ENCODE measurements at places on chromosomes 3 and 15. TPM values are rescaled to one million over a fixed set of nuclear protein-coding genes. Genes with fewer than 3 reads are reported as not detected.

The CACNA2D3 gene
- 42.4 TPM for polyA plus RNA-seq

The ARPIN gene
- polyA plus RNA-seq = 10.1 TPM

The KCNMB3 gene
- polyA plus RNA-seq = 1.9 TPM

The GASK1A gene
- 1.5 TPM for polyA plus RNA-seq

The CFAP100 gene
- polyA plus RNA-seq = not detected

The DAPK2 gene
- polyA plus RNA-seq = 48.8 TPM

DNA sequence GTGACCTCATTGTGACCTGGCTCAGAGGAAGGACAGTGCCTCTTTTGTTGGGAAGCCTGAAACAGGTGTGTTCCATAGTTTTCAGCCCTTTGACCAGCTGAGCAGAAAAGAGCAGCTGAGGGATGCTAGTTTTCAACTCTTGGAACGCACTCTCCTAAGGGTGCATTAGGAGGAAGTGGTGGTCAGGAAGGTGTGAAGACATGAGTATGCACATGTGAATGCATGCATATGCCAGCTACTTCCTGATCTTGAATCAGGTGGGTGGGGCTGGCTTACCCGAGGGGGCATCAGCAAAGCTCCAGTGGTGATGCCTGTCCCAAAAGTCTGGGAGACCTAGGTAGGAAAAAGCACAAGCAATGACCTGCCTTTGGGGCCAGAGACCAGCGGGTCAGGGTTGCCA, 23.3 kb upstream of the CEMIP start:
- DNase-seq = no peak

GRCh38 chr3:184597829-184598573, 36.4 kb downstream of the EPHB3 start:
- DNase-seq = no peak

DNA sequence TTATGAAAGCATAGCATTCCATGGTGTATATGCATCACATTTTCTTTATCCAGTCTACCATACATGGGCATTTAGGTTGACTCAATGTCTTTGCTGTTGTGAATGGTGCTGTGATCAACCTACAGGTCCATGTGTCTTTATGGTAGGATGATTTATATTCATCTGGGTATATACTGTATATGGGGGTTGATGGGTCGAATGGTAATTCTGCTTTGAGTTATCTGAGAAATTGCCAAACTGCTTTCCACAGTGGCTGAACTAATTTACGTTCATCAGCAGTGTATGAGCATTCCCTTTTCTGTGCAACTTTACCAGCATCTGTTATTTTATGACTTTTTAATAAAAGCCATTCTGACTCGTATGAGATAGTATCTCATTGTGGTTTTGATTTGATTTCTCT, 662.4 kb upstream of the BCHE start:
- no peak for DNase-seq

- peak; percentile 28 for DNase-seq
These were observed 281.9 kb upstream of the ONECUT1 start for GRCh38 chr15:53072077-53072476.

DNA sequence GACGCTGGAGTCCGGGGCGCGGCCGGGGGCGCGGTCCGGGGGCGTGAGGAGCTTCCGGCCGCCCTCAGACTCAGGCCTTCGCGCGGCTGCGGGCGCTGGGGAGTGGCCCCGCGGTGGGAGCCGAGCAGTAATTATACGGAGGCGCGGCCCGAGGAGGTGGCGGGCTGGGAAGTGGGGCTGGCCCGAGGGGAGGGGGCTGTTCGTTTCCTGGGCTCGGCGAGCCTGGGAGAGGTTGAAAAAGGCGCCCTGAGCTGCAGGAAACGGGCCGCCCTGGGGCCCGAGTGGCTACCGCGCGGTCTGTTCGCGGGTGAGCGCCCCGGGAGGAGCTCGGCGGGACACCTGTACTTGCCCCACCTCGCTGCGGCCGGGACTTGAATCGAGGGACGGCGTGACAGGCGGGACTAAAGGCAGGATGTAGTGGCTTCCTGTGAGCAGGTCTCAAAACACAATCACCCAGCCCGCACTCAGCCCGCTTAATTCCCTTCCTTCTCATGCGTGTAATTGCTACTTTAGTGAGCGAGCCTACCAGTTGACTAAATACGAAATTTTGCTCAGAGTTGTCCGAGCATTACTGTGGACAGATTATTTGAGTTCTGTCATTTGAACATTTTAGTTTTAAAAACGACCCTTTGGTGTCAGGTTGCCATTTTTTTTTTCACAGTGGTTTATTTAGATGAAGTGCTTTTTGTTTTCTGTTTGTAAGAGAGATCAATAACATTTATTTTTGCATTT, 860 bp downstream of the RASA2 start:
- DNase-seq = peak; percentile 65

DNA sequence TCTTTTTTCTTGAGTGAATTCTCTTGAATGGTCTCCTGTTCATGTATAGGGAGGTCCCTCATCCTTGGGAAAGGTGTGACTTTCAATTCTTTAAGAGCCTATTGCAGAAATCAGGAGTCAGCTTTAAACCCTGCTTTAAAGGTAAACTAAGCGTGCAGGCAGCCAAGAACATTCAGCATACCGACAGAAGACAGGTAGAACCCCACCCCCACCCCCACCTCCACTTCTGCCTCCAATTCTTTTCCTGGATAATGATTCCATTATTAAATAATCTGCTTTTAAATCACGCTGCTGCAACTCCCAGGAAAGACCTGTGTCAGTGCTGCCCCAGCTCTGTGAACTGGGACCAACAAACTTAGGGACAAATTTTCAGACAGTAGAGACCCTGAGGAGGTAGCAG, 49.3 kb upstream of the SKOR1 start:
- no peak for DNase-seq

DNA sequence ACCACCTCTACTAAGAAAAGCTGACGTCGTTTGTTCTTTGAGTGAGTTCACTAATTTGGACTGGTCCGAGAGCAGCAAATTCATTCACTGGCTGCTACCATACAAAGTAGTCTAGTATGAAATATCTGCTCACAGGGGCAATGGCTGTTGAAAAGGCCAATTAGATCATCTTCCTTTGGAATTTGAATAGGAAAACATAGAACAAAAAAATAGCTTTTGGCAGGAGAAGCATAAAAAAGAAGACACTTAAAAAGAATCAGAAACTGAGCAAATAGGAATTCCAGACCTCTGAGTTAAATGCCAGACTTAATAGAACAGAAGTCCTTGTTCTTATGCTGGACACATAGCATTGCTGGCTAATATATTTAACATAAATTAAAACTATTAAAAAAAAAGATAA, 159.3 kb downstream of the IL1RAP start:
- no peak for DNase-seq

DNA sequence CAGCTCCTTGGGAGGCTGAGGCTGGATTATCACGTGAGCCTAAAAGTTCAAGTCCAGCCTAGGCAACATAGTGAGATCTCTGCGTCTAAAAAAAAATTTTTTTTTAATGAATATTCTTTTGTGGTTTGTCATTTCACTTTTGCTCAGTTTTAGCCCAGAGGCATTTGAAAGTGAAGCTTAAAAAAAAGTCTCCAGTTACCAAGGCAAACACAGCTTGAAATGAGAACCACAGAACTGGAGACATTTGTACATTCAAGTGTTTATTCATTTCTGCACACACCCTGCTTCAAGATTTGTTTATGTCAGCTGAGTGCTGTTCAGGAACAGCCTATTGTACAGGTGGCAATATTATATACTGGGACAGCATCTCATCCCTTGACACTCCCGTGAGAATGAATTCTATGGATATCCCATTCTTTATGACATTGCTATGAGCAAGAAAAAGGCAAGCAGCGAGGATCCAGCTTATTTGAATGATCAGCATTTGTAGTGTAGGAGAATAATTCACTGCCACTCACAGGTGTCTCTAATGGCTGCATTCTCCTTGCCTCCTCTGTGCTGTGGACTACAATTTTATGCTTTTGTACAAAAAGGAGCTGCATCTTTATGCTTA, 444.8 kb upstream of the GRM7 start:
- no peak for DNase-seq

DNA sequence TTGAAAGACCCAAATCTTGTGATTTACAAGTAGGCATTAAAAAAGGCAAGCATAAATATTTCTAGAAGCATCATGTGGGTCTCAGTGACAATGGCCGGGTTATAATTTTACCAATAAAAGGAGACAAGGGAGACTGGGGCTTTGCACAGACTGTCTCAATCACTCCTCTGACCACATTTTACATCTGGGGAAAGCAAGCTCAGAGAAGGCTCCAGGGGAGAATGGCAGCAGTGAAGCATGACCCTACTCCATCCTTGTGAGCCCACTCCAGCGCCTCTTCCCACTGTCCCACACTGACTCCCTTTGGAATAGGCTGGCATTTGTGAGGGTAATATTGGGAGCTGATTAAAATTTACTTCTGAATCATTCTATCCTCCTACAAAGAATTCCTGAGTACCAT, 61.8 kb downstream of the SATB1 start:
- no peak for DNase-seq

GRCh38 chr3:133211449-133211848, 173.3 kb downstream of the TMEM108 start:
- no peak for DNase-seq

GRCh38 chr15:62734706-62735105, 307.8 kb upstream of the TPM1 start:
- DNase-seq = no peak

Data from right cardiac atrium (tissue), 5 donors.